Thyroid gland (tissue), 4 donors: ENCODE measurements at places on chromosomes 3 and 15. TPM values are rescaled to one million over a fixed set of nuclear protein-coding genes. Genes with fewer than 3 reads are reported as not detected.

DNA sequence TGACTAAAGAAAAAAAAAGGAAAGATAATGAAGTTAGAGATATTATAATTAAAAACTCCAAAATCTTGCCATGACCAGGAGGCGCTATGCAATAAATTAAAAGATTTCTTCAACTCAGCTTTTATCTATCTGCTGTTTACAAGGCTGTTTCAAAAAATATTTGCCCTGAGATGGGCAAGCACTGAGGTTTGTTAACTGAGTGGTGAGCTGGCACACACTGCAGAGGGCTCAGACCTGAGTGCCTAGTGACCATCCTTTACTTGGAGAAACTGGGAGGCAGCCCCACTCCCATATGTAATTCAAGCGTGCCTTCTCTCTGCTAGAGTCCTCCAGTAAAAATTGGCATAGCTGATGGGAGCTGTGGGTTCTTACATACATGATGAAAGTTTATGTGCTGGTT lies 198.7 kb upstream of the TBC1D5 start:
- no peak for DNase-seq

DNA sequence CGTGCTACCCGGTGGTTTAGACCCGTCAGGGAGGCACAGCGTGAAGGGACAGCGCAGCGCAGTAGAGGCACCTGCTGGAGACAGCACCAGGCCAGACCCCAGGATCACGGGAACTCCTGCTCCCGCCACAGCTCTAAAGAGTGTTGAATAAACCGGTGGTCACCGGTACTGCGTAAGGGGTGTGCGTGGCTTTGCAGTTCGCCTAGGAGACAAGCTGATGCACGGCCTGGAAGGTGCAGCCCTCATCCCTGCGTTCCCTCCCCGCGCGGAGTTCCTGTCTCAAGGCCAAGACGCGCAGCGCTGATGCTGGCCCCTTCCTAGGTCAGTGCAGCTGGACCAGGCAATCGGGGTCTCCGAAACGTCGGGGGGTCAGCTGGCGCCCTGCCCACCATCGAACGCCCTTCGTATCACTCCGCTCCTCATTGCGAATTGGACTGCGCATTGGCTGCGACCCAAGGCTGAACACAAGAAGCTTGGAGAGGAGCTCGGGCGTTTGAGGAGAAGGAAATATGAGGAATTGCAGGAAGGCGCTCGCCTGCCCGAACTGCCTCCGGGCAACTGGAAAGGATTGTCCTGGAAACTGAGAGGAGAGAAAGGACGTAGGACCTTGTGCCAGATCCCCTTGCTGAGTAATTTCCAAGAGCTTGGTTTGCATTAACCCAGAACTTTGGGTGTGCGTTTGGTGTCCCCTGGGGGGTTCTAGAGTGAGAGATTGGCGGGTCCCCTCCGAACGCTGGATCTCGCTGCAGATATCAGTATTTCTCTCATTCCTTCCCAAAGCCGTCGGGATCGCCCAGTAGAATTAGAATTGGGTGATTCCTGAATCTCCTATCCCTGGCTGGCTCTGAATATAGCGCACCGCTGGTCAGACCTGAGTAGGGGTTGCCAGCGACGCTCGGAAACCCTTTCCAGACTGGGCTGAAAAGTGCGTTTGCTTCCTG lies 2.3 kb upstream of the SOX14 start:
- no peak for DNase-seq

DNA sequence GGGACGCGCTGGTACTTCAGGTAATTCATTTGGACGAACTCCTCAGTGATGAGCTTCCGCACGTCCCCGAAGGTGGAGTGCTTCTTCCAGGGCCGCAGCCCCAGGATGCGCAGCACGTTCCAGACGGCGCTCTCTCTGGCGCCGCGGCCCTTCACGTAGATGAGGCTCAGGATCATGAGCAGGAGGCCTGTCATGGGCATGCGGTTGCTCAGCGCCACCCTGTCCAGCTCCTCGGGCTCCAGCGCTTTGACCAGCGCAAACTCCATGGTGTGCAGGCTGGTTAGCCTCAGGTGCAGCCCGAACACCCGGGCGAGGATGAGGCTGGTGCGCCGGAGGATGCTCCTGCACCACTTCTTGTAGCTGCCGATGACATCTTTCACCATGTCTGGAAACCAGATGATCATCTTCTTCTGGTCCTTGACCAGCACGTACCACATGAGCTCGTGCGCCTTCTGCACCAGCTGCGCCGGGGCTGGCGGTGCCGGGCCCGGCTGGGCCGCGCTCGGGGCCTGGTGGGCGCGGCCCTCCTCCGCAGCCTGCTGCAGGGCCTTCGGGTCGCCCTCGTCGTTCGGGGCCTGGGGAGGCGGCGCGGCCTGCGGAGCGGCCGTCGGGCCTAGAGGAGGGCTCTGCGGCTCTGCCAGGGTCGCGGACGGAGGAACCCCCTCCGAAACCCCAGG lies 501 bp downstream of the NDN start:
- DNase-seq: peak; percentile 5

The CTXND1 gene
- total RNA-seq: 0.24 TPM

The CA12 gene
- total RNA-seq: 3.9 TPM
